ENCODE measurements at places on chromosomes 16 and 17.

GRCh38 chr16:84278968-84279367, 15.7 kb upstream of the WFDC1 start:
- DNase-seq, result peak; percentile 40

DNA sequence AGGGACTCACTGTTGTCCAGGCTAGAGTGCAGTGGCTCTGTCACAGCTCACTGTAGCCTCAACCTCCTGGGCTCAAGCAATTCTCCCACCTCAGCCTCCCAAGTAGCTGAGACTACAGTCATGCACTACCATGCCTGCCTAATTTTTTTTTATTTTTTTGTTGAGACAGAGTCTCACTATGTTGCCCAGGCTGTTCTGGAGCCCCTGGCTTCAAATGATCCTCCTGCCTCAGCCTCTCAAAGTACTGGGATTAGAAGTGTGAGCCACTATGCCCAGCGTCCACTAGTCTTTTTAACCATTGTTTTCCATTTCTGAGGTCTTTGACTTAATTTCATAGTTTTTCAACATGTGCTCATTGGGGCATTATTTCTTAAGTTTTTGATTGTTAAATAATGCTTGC, 13.5 kb downstream of the NSRP1 start:
- no peak for DNase-seq

GRCh38 chr16:15792563-15792971, 64.3 kb downstream of the MYH11 start:
- DNase-seq, result no peak

- no peak for DNase-seq
Measured at GRCh38 chr17:67606471-67606870, 111.3 kb upstream of the NOL11 start.

DNA sequence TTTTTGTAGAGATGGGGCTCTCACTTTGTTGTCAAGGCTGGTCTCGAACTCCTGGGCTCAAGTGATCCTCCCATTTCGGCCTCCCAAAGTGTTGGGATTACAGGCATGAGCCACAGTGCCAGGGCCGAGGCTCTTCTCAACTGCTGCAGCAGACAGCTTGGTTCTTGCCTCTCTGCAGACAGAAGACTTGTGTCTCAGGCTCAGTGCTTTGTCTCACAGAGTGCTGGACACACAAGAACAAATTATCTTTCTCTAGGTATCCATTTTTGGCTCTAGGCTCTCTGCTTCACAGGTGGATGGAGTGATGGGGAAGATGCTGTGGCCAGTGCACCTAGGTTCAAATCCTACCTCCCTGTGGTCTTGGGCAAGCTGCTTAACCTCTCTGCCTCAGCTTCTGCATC, 80.8 kb upstream of the RNU2-1 start:
- DNase-seq, result no peak

DNA sequence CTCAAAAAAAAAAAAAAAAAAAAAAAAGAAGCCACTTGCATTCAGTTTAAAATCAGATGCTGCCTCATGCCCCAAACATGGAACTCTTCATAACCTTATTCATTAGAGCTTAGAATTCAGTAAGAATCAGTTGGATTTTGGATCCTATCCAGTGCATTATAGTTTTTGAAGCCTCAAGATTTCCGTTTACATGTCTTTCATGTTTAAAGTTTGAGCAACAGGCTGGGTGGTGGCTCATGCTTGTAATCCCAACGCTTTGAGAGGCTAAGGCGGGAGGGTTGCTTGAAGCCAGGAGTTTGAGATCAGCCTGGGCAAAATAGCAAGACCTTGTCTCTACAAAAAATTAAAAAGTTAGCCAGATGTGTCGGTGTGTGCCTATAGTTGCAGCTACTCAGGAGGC, 55.0 kb downstream of the SNTB2 start:
- DNase-seq, result no peak

DNA sequence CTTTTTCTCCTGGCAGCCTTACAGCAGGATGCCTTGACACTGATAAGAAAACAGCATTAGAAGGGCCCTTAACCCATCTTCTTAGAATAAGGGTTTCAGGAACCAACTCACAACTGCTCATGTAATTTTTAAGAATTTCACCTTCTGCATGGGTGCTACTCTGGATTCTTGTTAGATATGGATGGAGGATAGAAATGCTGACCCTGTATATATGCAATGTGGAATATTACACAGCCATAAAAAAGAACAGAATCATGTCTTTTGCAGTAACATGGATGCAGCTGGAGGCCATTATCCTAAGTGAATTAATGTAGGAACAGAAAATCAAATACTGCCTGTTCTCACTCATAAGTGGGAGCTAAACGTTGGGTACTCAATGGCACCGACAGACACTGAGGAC, 423.5 kb downstream of the CA10 start:
- DNase-seq, result no peak

- DNase-seq, result no peak
Measured at GRCh38 chr17:58289869-58290268, 9.1 kb upstream of the MPO start.

GRCh38 chr16:1204933-1205332, 20.1 kb downstream of the TPSG1 start:
- DNase-seq, result no peak

- no peak for DNase-seq
Measured at GRCh38 chr16:71364133-71364681, 5.7 kb downstream of the CALB2 start.

GRCh38 chr16:4392382-4393239, 21.0 kb downstream of the VASN start:
- DNase-seq, result no peak

DNA sequence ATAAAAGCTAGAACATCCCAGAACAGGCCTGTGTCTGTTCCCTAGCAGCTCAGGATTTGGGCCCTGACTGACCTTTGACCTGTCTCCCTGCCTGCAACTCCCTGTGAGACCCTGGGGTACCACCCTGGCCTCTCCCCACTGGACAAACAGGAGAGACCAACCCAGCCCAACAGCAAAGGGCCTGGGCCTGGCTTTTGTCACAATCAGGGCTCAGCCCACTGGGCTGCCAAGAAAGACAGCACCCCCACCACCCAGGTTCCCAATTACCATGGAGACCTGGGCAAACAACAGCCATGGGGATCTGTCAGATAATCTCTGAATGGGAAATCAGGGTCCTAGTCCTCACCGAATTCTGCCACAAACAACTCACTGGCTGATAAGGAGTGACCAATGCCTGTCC, 11.1 kb downstream of the PLLP start:
- no peak for DNase-seq

GRCh38 chr17:76131051-76131691, 9.9 kb downstream of the FOXJ1 start:
- no peak for DNase-seq

DNA sequence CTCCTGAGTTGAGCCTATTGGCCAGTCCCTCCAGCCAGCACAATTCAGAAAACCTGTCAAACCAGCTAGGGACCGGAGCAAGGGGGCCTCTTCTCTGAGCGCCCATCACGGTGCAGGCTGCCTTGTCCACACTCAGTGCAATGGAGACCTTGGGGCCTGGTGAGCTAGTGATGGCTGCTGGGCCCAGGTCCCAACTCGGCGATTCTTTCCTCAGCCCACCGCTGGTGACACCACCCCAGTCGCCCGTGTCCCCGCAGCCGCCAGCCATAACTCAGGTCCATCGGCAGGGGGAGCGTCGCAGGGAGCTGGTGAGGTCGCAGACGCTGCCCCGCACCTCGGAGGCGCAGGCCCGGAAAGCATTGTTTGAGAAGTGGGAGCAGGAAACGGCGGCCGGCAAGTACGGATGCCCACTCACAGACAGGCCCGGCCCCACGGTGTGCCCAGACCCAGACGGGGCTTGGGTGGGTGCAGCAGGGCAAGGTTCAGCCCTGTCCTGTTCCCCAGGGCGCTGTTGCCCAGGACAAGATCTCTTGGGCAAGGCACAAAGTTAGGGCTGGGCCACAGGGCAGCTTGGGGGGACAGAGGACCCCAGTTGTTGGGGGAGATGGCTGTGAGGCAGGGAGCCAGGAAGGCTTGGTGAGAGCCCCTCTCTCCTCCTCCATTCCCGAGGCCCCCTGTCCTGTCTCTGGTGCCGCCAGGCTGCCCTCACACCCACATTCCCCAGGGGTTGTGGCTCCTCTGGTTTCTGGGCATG, 10.8 kb downstream of the SMTNL2 start:
- no peak for DNase-seq

DNA sequence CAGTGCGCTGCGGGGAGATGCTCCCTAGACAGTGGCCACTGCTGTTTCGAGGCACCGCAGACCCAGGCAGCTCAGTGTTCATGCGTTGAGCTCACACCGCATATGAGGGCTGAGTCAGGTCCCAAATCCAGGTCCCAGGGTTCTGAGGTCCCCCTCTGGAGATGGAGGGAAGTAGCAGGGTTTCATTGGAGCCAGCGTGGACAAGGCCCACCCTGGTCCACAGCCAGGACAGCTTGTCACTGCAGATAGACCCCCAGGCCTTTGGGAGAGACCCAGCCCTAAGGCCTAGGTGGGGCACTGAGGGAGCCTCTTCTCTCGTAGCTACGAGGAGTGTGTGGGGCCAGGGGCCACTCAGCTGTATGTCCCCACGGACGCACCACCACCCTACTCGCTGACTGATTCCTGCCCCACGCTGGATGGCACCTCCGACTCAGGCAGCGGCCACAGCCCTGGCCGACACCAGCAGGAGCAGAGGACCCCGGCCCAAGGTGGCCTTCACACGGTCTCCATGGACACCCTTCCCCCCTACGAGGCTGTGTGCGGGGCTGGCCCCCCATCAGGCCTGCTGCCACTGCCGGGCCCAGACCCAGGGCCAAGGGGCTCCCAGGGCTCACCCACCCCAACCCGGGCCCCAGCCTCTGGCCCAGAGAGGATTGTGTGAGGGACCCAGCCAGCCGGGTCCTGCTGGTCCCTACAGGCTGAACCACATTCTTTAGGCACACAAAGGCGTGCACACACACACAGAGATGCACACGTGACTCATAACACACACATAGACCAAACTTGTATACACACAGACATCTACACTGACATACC, 53.4 kb downstream of the BEAN1 start:
- DNase-seq, result no peak

DNA sequence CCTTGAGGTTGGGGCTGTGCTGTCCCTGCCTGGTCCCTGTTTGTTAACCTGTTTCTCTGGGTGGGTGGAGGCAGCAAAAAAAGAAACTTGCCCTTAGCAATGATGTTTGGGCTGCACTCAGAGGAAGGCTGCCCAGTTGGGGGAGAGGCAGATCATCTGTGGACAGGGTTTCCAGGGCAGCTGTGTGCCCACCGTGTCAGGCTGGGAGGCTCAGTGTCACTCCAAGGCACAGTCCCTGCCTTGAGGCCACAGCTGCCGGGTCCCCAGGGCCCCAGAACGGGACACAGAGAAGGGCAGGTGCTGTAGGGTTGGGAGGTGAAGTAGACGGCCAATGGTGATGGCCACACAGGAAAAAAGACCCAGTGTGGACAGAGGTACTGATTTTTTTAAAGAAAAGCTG, 3.9 kb downstream of the IL34 start:
- no peak for DNase-seq

- DNase-seq, result no peak
Measured at GRCh38 chr17:4520894-4521600, 22.4 kb downstream of the SPNS2 start.

DNA sequence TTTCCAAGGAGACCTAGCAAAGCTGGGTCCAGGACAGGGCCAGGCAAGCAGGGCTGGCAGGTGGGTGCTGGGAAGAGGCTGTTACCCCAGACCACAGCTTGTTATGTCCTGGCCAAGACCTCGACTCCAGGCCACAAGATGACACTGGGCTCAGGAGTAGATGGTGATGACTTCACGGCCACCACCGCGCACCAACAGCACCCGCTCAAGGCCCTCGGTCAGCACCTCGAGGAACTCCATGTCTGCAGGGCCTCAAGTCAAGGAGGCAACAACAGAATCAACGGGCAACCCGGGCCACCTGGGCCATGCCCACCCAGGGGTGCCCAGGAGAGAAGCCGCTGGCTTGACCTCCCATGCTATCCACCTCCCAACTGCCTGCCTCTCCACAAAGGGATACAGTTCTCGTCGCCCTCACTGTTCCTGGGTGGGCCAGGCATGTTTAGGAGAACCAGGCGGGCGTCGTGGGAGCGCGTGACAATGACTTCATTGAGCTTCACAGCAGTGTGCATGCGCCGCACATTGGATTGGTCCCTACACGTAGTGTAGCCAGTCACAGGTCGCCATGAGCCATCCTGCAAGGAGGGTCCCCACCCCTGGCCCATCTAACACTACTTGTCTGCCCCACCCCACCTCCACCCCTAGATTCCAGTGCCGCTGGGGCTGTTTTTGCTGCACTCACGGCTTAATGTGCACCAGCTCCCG, 921 bp upstream of the LCAT start:
- DNase-seq, result no peak

DNA sequence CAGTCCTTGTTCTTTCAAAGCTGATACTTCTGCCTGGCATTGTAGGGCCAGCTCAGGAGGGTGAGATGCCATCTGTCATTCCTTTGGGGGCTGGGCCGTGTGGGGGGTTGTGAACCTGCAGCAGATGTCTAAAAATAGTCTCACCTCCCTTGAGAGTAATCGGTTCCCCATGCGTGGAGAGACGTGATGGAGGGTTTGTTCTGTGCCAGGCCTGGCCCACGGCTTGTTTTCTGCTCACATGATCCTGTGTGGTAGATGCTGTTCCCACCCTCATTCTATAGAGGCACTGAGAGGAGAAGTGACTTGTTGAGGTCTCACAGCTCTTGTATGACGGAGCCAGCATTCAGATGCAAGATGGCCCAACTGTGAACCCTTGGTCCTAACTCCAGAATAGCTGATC, 4.6 kb downstream of the IRF8 start:
- no peak for DNase-seq

DNA sequence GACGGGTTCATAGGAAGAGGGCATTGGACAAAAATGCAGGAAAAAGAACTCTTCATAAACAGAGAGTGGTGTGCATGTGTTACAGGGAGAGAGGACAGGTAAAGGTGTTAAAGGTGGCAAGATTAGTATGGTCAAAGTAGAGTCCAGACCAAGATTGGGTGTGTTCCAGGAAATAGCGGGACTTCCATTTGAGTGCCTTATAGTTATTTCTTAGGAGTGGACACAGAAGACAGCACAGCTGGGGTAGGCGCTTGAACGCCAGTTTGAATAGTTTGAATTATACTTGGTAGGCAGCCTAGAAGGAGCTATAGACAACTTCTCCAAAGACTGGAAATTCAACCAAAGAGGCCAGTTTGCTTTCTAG, 63.4 kb downstream of the MAP2K6 start:
- DNase-seq, result no peak

- no peak for DNase-seq
Measured at GRCh38 chr16:52462816-52463215, 84.1 kb downstream of the TOX3 start.
